NCI-H1092 (cell line): ENCODE measurements at places on chromosomes 3 and 15.

- no peak for DNase-seq
Measured at GRCh38 chr3:149407898-149408297, 30.4 kb upstream of the TM4SF1 start.

- DNase-seq: no peak
Measured at GRCh38 chr3:13892304-13892703, 12.4 kb upstream of the WNT7A start.

GRCh38 chr15:31149088-31149505 is 47.6 kb upstream of the TRPM1 start:
- no peak for DNase-seq

DNA sequence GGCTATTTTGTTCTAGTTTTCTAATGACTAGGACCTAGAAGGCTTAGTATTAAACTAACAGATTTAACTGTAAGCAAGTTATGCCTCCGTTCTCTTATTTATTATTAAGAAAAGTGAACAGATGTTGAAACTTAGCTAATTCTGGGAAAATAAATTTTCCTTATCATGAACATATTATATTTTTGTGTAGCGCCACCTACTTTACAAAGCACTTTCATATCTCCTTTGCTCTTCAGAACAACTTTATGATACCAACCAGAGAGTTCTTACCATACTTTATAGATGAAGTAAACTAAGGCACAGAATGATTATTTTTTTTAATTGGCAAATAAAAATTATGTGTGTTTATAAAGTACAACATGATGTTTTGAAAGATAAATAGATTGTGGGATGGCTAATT is 59.4 kb downstream of the NME9 start:
- DNase-seq: no peak

DNA sequence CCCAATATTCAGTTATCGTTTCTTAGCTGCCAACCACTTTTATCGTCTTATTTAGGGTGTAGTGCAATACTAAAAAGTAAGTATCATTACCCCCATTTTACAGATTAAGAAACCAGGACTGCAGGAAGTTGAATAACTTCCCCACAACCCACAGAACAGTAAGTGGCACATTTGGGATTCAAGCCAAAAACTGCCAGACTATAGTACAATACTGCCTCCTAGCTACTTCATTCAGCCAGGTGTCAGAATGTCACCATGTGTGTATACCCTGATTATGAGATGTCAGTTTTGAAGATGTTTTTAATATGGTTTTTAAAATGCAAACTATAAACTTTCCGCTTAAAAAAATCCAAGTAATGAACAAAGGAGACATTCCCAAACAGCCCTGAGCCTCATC is 74.2 kb upstream of the PROK2 start:
- DNase-seq: no peak

- DNase-seq: no peak
Measured at GRCh38 chr3:46119709-46120498, 88.2 kb downstream of the CCR1 start.

- no peak for DNase-seq
Measured at GRCh38 chr3:116029266-116029665, 406.0 kb downstream of the GAP43 start.

GRCh38 chr15:99630607-99631131 is 64.9 kb downstream of the MEF2A start:
- no peak for DNase-seq

- no peak for DNase-seq
Measured at GRCh38 chr3:7461202-7461825, 600.4 kb downstream of the GRM7 start.

GRCh38 chr3:4533489-4534443 is 40.6 kb downstream of the ITPR1 start:
- DNase-seq: no peak

GRCh38 chr3:46239301-46239938 is 2.8 kb upstream of the CCR3 start:
- no peak for DNase-seq

- no peak for DNase-seq
Measured at GRCh38 chr3:187969581-187969950, 184.4 kb upstream of the LPP start.

DNA sequence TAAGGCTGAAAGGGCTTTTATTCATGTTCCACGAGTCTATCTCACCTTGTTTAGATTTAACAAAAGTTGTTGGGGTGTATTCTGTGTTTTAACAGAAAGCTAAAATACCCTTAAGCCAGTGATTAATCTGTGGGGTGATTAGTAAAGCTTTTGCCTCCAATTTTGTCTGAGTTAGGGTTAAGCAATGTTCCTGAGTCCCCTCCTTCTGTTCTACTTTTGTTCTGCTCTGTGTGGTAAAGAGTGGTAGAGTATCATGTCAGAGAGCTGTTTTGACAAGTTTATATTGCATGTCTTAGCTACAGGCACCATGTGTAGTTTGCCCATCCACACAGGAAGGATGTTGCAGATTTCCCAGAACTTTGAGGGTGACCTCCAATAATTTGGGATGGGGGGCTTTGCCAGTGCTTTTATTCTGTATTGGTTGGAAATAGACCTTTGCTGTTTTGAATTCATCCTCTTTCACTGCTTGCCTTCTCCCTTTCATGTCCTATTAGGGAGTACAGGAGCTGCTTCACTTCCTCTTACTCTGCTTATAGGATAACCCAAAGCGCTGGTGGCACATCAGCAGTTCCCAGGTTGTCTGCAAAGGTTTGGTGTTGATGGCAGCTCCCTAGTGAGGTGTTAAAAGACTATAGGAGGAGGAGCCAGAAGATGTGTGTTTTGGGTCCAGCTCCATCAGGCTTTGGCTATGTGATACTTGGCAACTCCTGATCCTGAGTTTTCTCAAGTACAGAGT is 7.4 kb downstream of the PDE8A start:
- no peak for DNase-seq

DNA sequence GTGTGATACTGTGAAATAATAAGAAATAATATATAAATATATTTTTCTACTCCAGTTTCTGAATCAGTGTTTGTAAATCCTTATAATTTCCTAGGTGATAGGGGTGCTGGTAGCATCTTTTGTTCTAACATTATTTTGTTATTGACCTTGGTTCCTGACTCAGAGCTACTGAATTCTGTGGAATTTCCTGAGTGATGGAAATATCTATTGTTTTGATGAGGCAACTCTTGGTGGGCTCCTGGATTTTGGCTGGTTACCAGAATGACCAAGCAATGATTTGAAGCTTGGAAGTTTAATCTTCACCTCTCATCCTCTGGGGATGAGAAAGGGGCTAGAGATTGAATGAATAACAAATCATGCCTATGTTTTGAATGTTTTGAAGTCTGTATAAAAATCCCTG is 377.3 kb downstream of the LPP start:
- no peak for DNase-seq

GRCh38 chr3:85783291-85783690 is 824.5 kb downstream of the CADM2 start:
- DNase-seq: no peak

DNA sequence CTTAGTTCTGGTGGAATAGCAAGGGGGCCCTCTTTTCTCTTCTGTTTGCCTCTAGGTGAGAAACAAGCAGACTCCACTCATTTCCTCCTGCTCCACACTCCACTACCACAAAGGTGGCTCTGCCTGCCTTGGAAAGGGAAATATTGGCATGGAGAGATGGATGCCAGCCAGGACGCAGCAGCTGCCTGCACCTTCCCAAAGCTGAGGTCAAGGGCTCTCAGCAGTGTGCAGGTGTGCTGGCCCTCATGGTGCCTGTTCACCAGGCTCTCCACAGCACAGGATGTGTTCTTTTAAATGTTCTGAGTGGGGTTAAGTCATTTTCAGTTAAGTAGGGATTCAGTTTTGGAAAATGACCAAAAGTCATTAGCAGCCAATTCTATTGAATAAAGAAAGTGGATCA is 211.2 kb upstream of the STRIT1 start:
- DNase-seq: peak; percentile 83

DNA sequence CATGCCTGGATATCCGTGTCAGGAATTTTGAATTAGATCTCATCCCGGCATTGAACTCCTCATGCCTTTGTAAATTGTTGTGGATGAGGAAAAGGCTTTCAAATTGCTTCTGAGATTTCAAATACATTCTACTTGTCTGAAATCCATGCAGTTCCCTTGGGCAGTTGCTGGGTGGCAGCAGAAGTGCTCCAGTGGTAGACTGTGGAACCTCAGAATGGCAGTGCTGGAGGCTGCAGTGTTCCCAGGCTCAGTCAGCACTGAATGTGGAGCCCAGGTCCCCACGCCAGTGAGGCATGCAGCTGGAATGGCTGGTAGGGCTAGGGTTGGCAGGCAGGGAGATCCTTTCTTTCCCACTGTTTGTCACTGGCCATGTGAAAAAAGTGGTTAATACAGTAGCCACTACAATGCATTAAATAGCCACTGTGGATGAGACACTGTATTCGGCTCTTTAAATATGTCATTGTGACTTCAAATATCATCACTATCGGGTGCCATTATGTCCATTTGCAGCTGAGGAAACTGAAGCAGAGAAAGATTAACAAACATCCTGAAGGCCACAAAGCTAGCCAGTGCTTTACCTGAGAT is 98.6 kb downstream of the TPRG1 start:
- peak; percentile 43 for DNase-seq

GRCh38 chr3:161104561-161105551 is at the start of gene B3GALNT1:
Gene B3GALNT1 (minus strand): TSS chr3:161105349. CDS start chr3:161086754, 18,595 bp downstream.
- DNase-seq: peak; percentile 66

- no peak for DNase-seq
Measured at GRCh38 chr3:8324747-8325146, 176.9 kb upstream of the LMCD1 start.

DNA sequence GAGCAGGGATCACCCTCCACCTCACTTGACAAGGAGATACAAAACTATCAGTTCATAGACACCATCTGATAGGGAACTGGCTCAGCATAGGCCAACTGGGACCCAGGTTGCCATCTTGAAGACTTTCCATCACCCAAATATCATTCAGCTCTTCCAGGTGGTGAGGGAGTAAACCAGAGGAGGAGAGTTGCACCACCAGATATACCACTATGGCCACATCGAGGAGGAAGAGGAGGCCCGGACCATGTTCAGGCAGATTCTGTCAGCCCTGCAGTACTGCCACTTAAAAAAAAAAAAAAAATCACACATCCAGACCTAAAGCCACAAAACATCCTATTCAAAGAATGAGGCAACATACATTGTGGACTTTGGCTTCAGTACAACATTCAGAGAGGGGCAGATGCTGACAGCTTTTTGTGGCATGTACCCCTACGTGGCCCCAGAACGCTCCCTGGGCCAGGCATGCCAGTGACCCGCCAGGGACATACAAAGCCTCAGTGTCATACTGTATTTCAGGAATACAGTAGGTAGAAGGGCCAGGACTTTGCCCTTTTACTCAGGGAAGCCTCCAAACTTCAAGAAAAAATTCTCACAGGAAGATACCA is 18.4 kb upstream of the EMC3 start:
- no peak for DNase-seq

GRCh38 chr3:52025453-52025852 is 29.8 kb upstream of the RPL29 start:
- DNase-seq: no peak

- DNase-seq: peak; percentile 62
Measured at GRCh38 chr3:197023241-197023997, 6.2 kb downstream of the MELTF start.

DNA sequence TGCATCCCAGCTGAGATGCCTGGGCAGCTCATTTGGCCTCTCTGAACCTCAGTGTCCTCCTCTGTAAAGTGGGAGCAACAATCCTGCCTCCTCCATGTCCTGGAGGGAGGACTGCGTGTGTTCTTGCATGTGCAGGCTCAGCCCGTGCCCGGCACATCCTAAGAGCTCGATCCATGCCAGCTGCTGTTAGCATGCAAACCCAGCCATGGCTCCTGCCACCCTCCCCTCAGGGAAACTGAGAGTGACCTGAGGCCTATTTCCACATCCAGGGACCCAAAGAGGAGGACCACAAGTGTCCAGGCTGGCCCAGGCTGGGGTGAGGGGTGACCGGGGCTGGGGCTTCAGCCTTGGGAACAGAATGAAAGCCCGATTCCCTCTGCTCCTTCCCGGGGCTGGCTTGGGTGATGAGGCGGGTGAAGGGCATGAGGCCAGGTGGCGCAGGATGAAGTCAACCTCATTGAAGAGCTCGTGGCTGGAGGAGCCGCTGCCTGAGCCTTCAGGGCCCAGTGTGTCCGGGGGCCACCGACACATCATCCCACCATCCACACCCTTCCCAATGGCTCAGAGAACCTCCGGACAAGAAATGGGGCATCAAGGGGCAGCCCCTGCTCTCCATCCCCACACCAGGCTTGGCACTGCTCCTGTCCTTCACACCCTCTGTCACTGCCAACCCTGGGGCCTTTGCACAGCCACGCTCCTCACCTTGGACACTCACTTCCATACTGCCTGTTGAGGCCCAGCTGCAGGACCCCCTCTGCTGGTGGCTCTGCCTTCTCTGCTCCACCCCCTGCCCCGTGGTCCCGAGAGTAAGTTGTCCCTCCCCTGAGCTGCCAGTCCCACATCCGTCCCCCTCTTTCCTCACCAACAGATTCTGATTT is 42.5 kb downstream of the ADAMTS7 start:
- DNase-seq: no peak

GRCh38 chr3:184175506-184175905 is 851 bp downstream of the AP2M1 start:
- DNase-seq: no peak

DNA sequence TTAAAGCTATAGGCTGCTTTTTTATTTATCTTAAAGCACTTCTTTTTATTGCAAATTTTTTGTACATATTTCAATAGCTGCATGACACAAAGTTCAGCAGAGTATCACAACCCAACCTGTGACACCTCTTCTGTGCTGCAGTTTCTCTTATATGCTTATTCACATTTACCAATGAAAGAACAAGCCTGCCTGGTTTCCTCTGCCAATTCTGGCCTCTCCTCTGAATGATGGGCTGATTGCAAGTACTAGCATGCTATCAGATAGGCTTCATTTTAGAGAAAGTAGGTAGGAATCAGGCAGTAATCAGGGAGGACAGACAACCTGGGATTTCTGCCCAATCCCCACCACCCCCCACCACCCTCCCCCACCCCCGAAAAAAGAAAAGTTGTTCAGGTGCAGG is 26.6 kb downstream of the ACKR4 start:
- DNase-seq: no peak

GRCh38 chr3:82157952-82158351 is 396.5 kb upstream of the GBE1 start:
- DNase-seq: no peak

DNA sequence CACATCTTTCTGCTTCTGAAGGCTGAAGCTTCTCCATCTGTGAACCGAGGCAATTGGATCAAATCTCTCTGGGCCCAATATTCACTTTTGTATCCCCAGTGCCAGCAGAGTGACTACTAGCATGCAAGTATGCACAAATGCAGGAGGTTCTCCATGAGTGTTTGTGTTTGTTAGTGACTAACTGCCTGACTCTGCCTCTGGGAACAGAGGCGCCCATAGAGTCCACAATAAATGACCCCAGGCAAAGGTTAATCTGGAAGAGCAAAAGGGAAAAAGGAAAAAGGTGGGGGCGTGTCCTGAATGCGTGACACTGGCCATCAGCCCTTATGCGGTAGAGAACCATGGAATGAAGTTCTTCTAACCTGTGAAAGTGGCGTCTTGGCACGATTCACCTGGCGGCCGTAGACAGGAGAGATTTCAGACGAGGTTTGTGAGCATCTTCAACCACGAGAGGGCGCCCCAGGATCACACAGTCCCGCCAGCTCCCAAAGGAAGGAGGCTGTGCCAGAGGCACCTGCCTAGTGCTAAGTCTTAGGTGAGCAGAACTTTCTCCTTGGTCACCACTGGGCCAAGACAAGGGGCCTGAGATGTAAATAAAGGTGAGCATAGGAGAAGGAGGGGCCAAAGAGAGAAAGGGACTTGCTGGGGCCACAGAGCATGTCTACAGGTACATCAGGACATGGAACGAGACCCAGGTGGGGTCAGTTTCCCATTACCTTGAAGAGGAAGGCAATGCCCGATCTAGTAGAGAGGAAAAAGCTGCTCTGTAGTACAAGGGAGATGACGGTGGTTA is 44.2 kb downstream of the RBPMS2 start:
- peak; percentile 46 for DNase-seq
